ENCODE measurements at places on chromosomes 12 and 14.

- DNase-seq, result no peak
These were observed 3.1 kb upstream of the CDCA4 start for GRCh38 chr14:105023791-105024480.

- no peak for DNase-seq
These were observed 79.6 kb upstream of the SLC38A2 start for GRCh38 chr12:46452061-46452615.

DNA sequence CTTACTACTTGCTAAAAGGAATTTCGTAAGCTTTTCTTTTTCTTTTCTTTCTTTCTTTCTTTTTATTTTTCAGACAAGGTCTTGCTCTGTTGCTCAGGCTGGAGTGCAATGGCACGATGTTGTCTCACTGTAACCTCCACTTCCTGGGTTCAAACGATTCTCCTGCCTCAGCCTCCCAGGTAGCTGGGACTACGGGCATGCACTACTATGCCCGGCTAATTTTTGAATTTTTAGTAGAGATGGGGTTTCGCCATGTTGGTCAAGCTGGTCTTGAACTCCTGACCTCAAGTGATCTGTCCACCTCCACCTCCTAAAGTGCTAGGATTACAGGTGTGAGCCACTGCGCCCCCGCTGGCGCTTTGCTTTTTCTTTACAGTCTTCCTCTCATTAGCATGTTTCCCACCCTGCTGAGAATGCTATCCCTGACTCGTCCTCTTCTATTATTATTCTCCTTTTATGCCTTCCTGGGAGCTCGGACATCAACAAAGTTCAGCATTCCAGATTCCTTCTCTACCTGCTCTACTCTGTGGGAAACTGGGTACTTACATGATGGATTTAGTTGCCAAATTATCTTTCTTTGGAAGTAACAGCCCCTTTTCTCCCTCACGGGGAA is 3.1 kb downstream of the MTHFD1 start:
- DNase-seq, result no peak

DNA sequence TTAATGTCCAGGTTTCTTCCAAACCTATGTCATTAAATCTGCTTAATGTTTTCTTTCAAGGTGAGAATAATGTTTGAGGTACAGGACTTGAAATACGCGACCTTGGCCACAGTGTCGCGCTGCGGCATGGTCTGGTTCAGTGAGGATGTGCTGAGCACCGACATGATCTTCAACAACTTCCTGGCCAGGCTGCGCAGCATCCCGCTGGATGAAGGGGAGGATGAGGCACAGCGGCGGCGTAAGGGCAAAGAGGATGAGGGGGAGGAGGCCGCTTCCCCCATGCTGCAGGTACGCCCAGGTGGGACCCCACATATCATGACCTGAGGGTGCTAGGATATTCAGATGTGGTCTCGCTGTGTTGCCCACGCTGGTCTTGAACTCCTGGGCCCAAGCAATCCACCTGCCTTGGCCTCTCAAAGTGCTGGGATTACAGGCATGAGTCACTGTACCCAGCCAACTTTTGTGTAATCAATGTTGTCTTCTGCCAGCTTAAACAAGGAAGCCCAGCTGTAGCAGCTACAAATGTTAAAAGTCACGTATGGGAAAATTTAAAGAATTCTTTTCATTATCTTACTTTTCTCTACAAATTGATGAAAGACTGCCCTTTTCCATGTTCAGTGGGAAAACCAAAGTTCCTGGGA is 50.8 kb downstream of the DYNC1H1 start:
- no peak for DNase-seq

DNA sequence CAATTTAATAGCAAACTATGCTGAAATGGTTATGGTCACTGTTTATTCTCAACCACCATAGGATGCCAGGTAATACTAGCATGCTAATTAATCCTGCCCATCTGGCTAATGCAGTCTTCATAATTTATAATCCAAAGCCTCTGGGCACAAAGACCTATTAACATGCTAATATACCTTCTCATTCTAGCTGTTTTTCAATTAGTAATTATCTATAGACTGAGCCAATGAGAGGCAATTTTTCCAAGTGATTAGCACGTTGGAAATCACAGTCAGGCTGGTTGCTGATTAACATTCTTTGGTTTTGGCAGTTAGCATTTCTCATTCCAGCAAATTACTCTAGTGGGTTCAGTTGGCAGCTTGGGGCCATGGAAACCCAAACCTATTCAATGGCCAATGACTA is 357.2 kb downstream of the SEC23A start:
- DNase-seq, result no peak

DNA sequence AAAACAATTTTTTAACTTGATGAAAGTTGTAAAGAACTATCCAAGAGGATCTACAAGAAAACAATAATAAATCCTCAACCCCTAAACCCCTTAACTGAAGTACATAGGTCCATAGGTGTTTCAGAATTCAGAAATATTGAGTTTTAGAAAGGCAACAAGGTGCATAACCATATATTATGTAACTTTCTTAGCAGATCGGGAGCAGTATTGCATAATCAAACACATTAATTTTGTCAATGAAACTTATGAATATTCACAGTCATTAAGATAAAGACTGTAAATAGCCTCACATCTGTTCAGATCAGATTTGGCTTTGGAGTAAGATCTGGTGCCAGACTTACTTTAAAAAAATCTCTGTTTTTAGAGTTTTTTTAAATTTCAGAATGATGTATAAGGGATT is 647.1 kb upstream of the FLRT2 start:
- no peak for DNase-seq

GRCh38 chr14:64634558-64634957 is 69.7 kb upstream of the PLEKHG3 start:
- no peak for DNase-seq

DNA sequence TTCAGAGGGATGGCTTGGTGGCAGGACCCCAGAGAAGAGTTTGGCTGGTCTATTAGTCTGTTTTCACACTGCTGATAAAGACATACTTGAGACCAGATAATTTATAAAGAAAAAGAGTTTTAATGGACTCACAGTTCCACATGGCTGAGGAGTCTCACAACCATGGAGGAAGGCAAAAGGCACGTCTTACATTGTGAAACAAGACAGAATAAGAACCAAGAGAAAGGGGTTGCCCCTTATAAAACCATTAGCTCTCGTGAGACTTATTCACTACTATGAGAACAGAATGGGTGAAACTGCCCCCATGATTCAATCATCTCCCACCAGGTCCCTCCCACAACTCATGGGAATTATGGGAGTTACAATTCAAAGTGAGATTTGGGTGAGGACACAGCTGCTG is 78.5 kb upstream of the SSTR1 start:
- DNase-seq, result no peak

DNA sequence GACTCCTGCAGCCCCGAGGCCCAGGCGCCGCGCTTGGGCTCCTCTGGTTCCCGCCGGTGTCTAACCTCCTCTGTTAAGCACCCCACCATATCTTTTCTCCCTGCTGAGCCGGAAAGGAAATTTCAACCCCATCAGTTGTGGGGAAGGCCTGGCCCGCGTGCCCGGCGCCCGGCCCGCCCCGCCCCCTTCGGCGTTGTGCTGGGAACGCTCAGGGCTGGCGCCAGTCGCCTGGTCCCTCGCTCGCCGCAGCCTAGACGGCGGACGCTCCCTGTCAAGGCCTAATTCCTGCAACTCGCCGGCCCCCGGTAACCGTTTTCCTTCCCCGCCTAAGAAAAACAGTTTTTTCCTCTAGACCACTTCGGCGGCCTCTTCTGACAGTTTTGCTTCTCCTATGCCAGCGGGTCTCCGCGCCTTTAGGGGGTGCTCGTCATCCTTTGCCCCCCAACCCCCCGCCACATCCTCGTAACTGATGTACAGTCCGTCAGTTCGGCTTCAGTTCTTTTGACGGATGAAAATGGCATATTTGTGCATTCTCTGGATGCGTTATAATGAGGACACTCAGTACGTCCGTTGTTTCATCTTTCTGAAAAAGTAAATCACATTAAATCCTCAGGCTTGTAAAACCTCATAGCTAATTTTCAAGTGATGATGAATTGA is 506 bp upstream of the NAP1L1 start:
- no peak for DNase-seq

- DNase-seq, result no peak
These were observed 390.1 kb upstream of the PDE3A start for GRCh38 chr12:19978193-19978592.

DNA sequence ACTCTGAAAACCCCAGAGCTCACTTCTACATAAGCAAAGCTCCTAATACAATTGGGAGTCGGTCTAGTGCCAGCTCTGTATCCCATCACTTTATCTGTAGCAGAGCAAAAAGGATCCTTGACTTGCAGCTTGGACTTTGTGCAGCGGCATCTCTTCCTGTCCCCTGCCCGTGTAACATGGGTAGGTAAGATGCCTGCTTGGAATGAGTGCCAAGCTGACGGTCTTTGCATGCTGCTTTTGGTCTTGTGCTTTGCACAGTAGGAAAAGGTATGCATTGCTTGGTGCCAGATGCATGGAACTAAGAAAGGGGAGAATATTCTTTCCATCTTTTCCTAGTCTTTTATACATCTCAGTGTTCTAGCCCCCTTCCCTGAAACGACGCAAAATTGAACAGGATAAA is 6.9 kb upstream of the PLEKHH1 start:
- no peak for DNase-seq

- DNase-seq, result no peak
These were observed 4.7 kb downstream of the LYZ start for GRCh38 chr12:69352904-69353303.

DNA sequence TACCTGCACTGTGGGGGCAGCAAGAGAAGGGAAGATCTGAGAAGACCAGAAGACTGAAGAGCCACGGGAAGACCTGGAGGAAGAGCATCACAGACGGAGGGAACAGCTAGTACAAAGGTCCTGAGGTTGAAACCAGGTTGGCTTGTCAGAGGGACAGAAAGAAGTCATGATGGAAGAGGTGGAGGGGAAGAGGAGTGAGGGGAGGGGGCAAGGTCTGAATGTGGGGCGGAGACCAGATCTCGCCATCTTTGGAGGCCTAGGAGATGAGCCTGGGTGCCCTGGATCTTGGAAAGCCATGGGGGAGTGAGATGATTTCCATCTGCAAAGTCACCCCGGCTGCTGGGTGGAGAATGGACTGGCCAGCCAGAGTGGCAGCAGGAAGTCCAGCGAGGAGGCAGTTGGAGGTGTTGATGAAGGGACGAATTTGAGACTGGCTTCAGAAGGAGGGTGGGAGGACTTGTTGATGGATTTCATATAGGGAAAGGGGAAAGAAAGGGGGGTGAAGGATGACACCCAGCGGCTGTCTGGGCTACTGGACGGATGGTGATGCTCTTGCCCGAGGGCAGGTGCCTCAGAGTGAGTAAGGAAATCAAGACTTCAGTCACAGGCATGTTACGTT is 14.6 kb upstream of the UBC start:
- DNase-seq, result no peak

- DNase-seq, result no peak
These were observed 72.7 kb downstream of the MYRFL start for GRCh38 chr12:69897744-69898143.

DNA sequence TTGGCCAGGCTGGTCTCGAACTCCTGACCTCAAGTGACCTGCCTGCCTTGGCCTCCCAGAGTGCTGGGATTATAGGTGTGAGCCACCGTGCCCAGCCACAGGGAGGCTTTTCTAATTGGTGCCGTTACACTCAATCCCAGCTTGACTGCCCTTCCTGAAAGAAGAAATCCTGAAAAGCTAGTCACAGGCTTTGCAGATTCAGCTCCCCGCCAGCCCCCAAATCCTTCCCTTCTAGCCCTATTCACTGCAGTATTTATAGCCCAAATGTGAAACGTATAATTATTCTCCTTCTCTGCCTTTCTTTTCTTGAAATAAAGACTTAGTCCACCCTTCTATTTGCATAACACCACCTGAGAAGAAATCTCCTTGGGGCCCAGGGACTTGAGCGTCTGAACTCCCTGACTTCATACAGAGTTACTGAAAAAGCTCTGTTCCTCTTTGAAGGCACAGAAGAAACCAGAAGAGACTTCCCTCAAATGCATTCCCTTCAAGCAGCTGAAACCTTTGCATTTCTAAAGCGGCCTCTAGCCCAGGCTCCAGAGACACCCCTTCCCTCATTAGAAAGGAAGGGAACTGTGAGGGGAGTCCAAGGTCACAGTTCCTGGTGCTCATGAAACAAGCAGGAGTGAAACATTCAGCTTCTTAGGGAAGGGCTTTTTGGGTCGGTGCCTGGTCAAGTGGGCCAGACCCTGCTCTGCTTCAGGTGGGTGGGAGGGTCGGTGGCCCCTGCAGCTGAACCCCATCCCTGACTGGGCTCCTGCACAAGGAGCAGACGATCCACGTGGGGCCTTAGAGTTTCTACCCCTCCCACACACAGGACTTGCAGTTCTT is 42.3 kb upstream of the BATF start:
- DNase-seq, result no peak

DNA sequence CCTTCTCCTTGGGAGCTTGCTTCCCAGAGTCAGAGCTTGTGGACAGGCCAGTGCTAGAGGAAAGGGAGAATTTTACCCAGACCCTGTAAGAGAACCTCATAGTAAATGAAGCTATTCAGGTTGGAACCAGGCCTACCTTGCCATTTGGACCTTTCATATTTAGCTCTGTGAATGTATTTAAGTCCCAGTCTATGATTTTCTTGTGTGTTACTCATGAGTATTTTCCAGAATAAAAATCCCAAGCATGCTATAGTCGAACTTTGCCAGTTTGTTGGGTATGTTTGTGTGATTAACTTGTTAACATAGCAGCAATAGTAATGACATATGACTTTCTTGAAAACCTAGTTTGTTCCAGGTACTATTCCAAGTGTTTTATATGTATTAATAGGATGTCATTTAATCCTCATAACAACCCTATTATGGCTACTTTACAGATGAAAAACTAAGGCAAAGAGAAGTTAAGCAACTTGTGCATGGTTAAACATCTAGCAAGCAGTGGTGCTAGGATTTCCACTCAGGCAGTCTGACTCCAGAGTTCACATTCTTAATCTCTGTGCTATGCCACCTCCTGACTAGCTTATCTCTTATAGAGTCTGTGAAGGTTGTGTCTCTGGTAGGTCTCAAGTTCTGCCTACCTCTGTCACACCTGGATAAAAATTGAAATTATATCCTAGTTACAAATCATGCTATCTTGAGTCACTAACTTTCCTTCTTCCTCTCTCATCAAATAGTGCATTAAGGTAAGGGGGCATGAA is 47.9 kb upstream of the GARIN2 start:
- no peak for DNase-seq

DNA sequence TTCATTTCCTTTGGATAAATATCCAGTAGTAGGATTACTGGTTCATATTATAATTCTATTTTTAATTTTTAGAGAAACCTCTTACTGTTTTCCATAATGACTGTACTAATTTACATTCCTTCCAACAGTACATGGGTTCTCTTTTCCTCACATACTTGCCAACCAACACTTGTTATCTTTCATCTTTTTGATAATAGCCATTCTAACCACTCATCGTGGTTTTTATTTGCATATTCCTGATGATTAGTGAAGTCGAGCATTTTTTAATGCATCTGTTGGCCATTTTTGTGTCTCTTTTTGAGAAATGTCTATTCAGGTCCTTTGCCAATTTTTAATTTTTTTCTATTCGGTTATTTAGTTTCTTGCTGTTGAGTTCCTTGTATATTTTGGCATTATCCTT is 457.7 kb upstream of the PDE3A start:
- DNase-seq, result no peak

GRCh38 chr12:42904683-42905418 is 315.3 kb upstream of the PRICKLE1 start:
- DNase-seq, result no peak
